ENCODE measurements at places on chromosomes 13 and 19.

- no peak for DNase-seq
Observed at GRCh38 chr19:12913011-12913561, 6.0 kb downstream of the SYCE2 start.

DNA sequence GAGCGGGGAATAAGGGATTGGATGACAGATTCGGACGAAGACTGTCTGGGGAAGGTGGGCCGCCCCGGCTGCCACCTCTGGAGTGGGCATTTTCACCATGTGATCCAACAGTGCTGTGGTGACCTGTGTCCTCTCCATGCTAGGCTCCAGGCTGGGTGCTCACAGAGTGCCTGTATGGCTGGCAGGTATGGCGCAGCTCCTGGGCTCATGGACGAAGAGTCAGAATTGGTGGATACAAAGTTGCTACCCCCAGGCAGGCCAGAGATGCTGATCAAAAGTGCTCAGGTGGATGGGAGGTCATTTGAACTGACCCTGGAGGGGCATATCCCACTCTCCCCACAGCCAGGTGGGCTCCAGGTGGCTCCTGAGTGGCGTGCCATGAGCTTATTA, 111.3 kb upstream of the UQCRFS1 start:
- DNase-seq = no peak

DNA sequence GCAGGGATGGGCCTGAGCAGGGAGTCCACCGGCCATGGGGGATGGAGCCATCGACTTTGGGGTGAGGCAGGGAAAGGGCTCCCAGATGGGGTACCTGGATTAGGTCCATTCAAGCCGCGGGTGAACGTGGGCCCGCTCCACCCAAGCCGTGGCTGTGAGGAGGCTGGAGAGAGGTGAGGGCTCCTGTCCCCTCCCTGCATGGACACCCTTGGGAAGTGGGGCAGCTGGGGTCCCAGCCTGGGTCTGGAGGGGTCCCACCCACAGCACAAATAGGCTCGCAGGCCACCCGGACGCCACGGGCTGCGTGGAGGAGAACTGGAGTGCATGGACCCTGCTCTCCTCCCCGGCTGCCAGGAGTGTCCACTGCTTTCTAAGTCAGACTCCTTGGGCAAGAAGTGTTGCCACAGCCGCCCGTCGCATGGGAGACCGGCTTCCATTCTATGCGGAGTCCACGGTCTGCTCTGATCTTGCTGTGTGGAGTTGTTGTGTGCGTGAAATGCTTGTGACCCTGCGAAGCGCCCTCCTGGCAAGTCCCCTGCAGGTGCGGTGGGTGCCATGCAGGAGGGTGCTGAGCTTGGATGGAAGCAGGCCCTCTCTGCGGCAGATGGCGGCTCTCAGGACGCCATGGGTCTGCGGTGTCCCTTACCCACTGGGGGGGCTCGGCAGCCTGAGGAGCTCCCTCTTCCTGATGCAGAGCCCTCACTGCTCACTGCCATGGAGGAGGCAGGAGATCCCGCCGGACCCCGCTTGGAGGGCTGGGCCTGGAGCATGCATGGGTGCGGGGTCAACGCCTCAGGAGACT, 2.0 kb downstream of the DAZAP1 start:
- DNase-seq = no peak

DNA sequence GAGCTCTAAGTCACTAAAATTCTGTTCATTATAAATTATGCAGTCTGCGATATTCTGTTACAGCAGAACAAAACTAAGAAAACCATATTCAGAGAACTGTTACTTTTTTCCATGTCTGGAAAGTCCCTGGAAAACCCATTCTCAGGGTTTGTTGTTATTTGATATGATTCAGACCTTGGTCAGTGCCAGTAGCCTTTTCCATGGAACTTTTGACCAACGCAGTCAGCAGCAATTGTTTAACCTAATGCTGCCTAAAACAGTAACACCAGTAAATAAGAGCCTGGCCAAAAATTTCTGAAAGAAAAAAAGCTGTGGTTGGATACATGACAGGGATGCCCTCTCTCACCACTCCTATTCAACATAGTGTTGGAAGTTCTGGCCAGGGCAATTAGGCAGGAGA, 402.7 kb downstream of the TBC1D4 start:
- no peak for DNase-seq

DNA sequence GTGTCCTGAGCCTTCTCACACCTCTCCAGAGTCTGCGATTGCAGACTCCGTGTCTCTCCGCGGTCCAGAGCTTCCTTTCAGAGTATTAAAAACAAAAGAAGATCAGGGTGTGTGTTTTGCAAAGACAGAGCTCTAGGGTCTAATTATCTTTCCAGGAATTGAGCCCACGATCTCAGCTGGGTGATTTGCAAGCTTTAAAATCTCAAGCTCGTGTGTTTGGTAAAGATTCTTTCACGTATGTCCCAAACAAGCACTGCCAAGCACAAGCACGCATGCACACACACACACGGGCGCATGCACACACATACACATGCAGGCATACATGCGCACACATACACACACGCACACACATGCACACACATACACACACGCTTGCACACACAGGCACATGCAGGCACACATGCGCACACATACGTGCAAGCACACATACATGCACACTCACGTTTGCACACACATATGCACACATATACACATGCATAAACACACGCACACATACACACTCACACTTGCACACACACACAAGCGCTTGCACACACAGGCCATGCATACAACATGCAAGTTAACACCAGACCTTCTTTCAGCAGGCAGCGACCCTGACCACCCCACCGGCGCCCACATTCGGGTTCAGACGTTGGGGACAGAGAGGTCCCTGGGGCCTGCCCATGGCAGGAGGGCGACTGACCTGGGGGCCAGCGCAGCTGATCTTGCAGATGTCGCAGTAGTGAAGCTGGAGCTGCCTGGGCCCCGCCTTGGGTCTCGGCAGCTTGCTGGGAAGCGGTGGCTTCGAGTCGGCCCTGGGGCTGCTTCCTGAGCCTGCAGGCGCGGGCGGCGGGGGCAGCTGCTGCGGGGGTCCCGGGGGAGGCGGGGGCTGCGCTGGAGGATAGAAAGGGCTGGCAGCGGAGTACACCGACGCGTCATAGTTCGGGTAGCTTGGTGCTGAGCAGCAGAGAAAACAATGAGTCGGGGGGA, 37.9 kb downstream of the ZFR2 start:
- no peak for DNase-seq

GRCh38 chr19:53626976-53627375, 4.8 kb upstream of the DPRX start:
- no peak for DNase-seq

DNA sequence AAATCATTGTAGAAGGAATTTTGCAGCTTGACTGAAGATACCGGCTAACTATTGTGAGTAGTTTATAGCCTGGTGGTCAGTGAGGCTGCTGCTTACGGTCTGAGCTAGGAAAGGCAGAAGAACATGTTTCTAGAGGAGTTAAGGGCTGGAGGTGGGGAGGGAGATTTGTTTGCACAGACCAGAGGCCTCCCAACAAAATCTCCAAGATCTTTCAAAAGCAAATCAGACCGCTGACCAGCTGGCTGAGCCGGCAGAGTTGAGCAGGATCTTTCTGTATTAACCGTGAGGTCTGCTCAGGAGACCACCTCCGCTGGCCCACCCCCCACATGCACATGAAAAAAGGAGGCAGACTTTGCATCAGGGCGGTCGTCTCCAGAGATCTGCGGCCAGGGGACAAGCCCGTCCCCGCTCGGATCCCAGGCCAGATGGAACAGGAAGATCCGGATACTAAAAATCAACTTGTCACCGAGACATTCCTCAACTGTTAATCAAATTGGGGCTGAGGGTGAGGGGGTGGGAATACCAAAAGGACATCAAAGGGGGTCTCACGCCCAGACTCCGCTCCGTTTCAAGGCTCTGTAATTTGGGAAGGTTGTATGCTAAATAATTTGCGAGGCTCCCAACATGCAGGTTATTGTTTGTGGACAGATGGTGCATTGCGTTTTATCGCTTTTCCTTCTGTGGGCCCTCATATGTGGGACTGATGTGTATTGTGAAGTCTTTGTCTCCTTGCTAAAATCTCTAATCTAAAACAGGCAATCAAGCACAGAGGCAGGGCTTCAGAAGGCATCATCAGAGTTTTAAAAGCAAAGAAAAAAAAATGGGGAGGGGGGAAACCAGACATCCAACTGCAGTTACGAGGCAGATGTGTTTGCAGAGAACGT, 319.0 kb downstream of the ZNF536 start:
- no peak for DNase-seq

DNA sequence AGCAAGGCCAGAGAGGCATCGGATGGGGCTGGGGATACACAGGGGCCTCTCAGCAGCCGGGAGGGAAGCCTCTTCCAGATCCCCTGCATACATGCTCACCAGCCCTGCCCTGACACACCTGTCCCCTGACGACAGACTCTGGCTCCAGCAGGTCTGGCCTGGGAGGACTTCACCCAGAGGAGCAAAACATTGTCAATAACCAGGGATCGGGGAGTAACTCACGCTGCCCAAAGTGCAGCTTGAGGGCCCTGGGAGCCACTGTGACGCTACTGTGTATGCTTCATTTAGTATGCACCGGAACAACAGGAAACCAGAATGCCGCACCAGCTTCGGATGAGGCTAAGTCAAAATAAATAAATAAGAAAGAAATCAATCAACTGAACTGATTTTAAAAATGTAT, 12.4 kb upstream of the CD22 start:
- no peak for DNase-seq

DNA sequence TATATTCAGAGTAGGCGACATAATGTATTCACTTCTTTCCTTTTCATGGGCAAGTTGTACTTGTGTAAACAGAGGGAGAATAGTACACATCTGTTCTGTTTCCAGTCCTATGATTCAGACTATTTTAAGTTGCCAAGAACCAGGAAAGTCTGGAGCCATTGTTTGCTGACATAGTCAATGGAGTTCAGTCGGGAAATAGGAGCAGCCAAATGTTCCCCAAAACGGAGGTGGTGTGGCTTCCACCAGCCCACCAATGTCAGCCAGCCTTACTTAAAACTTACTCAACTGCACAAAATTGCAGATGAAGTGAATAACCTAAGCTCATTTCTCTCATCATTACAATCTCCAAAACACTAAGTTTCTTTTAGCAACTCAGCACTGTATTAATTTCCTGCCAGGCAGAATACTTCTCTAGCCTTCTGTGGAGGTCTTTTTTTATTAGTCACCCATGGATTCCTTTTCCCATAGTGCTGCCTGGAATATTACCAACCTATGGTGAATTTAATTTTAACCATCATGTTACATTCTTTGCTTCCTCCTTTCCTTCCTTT, 22.3 kb upstream of the CSNK1A1L start:
- DNase-seq = no peak

DNA sequence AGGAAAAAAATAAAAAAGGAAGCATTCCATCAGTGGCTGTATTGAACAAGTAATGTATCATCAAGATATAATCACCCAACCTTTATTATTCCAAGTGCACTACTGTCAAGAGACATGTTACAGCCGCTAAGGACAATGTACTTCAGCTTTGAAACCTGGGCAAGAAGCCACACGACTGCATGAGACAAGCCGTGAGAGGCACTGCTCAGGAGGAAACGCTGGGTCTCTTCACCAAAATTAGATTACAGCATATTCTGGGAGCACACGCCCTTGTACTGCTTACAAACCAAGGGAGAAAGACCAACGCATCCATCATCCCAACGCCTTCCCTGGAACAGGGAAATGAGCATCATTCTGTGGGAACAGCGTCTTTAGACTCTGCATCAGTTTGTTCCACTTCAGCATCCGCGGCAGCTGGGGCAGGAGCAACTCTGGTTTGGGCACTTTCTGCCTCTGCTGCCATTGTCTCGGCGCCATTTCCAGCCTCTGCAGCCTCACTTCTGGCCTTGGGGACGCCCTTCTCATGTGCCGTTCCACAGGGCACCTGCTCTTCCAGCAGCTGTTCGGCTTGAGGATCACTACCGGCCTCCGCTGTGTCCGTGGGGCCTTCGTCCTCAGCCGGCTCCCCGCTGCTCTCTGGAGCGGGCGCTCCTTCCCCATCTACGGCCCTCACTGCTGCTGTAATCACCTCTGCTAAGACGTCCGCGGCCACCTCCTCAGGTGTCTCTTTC, 22.4 kb upstream of the BRD4 start:
- DNase-seq = no peak

DNA sequence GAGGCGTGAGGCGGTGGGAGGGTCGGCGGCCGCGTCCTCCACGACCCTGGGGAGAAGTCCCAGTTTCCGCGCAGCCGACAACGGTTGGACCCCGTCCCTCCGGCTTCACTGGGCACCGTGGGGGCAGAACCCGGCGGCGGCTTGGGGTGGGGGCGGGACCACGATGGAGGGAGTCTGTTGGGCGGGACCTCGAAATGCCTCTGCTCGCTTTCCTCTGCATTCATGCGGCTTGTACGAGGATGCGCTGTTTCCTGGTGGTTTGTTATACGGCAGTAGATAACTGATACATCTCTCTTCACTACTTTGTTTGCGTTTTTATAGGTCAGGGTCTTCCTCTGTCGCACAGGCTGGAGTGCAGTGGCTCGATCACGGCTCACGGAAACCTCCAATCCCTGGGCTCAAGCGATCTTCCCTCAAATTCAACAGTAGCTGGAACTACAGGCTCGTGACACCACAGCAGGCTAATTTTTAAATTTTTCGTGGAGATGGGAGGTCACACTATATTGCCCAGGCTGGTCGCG, 24.6 kb upstream of the ZNF846 start:
- peak; percentile 20 for DNase-seq

DNA sequence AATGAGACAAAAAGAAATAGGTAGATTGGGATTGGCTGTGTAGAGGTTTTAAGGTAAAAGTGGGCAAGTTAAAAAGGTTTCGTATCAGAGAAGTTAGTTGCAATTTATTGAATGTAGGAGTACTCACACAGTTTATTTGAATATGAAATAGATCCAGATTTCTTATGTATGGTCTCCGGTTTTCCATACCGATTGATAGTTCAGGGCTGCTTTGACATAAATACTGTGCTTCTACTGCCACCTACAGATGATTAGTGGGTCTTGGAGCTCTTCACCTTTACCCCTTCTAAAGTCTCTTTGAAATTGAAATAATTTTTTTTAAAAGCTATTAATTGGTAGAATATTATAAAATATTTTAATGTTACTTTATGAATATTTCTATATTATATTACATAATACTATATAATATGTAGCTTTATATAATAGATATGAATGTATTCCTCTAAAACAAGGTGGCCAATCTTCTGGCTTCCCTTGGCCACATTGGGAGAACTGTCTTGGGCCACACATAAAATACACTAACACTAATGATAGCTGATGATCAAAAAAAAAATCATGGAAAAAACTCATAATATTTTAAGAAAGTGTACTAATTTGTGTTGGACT, 7.7 kb upstream of the GPR18 start:
- DNase-seq = no peak

GRCh38 chr13:30169442-30169841, 137.9 kb downstream of the KATNAL1 start:
- DNase-seq = no peak

GRCh38 chr13:40406405-40407120, 259.9 kb downstream of the FOXO1 start:
- no peak for DNase-seq

GRCh38 chr13:99516153-99516929, 15.1 kb downstream of the TM9SF2 start:
- DNase-seq = no peak
